HT-29 (cell line): ENCODE measurements at places on chromosomes 12 and 14. TPM values are rescaled to one million over a fixed set of nuclear protein-coding genes. Genes with fewer than 3 reads are reported as not detected.

The TPPP2 gene
- total RNA-seq, result not detected in 2 replicates

The OR11H12 gene
- not detected in 2 replicates for total RNA-seq

The AHNAK2 gene
- total RNA-seq, result 1.5 and 1.6 TPM in 2 replicates

The GPR132 gene
- not detected in 2 replicates for total RNA-seq

The PIWIL1 gene
- not detected in 2 replicates for total RNA-seq

The ARG2 gene
- total RNA-seq, result 4.4 and 4.5 TPM in 2 replicates

The NDUFA9 gene
- total RNA-seq, result 71.4 and 93.8 TPM in 2 replicates

The HOXC4 gene
- total RNA-seq, result 4.0 and 6.8 TPM in 2 replicates

The LMO3 gene
- not detected in 2 replicates for total RNA-seq

The TAS2R42 gene
- total RNA-seq, result not detected in 2 replicates

The HOXC9 gene
- total RNA-seq, result 0.23 and 0.76 TPM in 2 replicates

The PRH2 gene
- not detected in 2 replicates for total RNA-seq

The WIF1 gene
- total RNA-seq, result not detected in 2 replicates

The LRP1-AS gene
- total RNA-seq, result not detected in 2 replicates

The SETD3 gene
- total RNA-seq, result 24.8 and 26.3 TPM in 2 replicates

The NOVA1 gene
- 0.10 and 0.37 TPM in 2 replicates for total RNA-seq

The KRT77 gene
- not detected in 2 replicates for total RNA-seq

The ERC1 gene
- 10.0 and 11.6 TPM in 2 replicates for total RNA-seq

The ENDOU gene
- total RNA-seq, result not detected in 2 replicates

The NKX2-1 gene
- total RNA-seq, result not detected in 2 replicates

The SRGAP1 gene
- 1.0 and 1.6 TPM in 2 replicates for total RNA-seq

The CKAP4 gene
- total RNA-seq, result 8.1 and 9.1 TPM in 2 replicates

The ZNF140 gene
- total RNA-seq, result 9.8 and 15.1 TPM in 2 replicates
